Heart left ventricle (tissue), 16 donors: ENCODE measurements at places on chromosomes 11 and 22. TPM values are rescaled to one million over a fixed set of nuclear protein-coding genes. Genes with fewer than 3 reads are reported as not detected.

- DNase-seq, result no peak
These were observed 113.9 kb downstream of the DBX1 start for GRCh38 chr11:20046416-20046815.

FIBIN gene
- total RNA-seq, result 12.4 TPM

TRPC6 gene
- 0.25 TPM for total RNA-seq

GNG3 gene
- not detected for total RNA-seq
